ENCODE measurements at places on chromosomes 4 and X.

GRCh38 chr4:182881914-182882313, 35.3 kb downstream of the DCTD start:
- no peak for DNase-seq

DNA sequence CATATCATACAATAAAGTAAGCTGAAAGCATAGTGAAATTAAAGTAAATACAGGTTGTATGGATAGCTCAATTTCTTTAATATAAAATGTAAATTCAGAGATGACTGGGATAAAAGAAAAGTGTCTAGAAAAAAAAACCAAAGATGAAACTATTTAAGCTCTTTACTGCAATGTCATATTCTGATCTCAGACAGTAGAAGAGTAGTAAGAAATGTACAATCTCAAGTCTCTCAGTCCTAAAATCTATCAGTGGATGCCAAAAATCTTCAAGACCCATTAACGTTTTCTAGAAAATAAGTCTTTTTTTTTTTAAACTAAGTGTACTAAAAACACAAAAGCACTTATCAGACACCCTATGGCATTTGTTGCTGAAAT, 13.8 kb downstream of the MGARP start:
- DNase-seq = no peak

GRCh38 chr4:42282081-42282901, 115.0 kb upstream of the SHISA3 start:
- DNase-seq = peak; percentile 45

DNA sequence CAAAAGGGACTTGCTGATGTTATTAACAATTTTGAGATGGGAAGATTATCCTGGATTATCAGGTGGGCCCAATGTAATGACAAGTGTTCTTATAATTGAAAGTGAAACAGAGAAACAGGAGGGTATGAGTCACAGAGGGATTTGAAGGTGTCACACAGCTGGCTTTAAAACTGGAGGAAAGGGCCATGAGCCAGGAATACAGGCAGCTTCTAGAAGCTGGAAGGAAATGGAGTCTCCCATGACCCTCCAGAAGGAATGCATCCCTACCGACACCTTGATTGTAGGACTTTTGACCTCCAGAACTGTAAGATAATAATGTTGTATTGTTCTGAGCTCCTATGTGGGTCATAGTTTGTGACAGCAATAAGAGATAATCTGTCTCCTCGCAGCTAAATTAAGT, 98.0 kb upstream of the STIM2 start:
- DNase-seq = no peak

GRCh38 chr4:168854350-168854921, 155.6 kb downstream of the CBR4 start:
- DNase-seq = no peak

- peak; percentile 66 for DNase-seq
Observed at GRCh38 chrX:153875391-153876111, 10.4 kb downstream of the L1CAM start.

- no peak for DNase-seq
Observed at GRCh38 chr4:114423582-114423981, 175.0 kb upstream of the UGT8 start.

DNA sequence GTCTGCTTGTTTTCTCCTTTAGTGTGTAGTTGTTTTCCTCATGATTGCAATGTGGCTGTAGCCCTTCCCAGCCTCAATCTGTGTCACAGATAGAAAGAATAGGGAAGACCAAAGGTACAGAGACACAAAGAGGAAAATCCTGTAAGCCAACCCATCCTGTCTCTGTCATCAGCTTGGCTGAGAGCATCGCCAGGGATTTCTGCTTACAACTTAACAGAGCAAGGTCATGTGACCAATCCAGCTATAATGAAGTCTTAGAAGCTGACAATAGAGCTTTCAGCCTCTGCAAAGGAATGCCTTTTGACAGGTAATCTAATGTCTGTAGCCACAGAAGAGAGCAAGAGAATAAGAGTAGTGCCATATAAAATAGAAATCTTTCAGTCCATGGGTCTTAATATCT, 1598.0 kb upstream of the AGA start:
- DNase-seq = no peak

DNA sequence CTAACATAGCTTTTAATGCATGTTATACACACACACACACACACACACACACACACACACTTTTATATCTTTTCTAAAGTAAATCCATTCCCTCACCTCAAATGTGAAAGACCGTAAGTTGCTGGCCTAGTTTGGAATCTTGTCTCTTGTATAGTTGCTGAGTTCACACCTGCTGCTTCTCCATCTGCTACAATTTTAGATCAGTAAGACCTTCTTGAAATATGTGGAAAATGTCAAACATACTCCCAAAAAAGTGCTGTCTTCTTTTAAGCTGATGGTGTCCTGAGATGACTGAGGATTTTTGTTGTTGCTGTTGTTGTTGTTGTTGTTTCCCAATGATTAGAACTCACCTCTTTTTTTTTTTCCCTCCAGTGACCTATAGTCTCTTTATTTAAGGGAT, 121.3 kb downstream of the SNCA start:
- no peak for DNase-seq

GRCh38 chrX:30702736-30703135, 49.5 kb downstream of the GK start:
- no peak for DNase-seq
